Activated naive CD4-positive, alpha-beta T cell treated with anti-CD3 and anti-CD28 coated beads for 36 hours (primary cell): ENCODE measurements at places on chromosomes 13 and 19.
A peak's percentile ranks its signal among the peaks of the same experiment; 100 is the strongest.

DNA sequence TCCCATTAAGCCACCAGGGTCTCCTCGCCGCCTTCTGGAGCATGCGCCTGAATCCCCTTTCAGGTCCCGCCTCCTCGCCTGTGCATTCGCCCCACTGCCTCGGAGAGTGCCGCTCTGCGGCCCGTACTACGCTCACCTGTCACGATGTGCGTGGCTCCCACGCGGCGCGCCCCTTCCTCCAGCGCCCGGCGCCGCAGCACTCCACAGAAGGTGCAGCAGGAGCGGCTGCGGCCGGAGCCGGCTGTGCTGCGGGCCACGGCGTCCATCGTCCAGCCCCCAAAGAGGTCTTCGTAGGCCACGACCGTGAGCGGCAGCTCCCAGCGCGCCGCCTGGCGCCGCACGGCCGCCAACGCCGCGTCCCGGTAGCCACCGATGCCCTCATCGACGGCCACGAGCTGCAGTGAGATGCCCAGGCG lies 4.3 kb downstream of the CTU1 start:
- H3K27ac ChIP-seq, result no peak overlapping the region
- peaks cover 57% of the 10 kb centered on the region for H3K4me1 ChIP-seq
- H3K27me3 ChIP-seq, result no peaks in the 10 kb centered on the region
- no peak for DNase-seq
- H3K4me3 ChIP-seq, result no peak overlapping the region
- peaks cover 25% of the 10 kb centered on the region for H3K36me3 ChIP-seq

GRCh38 chr19:49387936-49388372 lies at the start of gene KASH5:
KASH5 (plus strand) TSS chr19:49388249; CDS start chr19:49390884, 2,635 bp downstream.
- H3K4me3 ChIP-seq, result peak within 1 kb of the TSS; percentile 68

GRCh38 chr13:97329331-97329730 lies 104.6 kb upstream of the RAP2A start:
- no peak overlapping the region for H3K27ac ChIP-seq
- peaks cover 3% of the 10 kb centered on the region for H3K4me1 ChIP-seq
- no peak overlapping the region for H3K4me3 ChIP-seq
- no peak for DNase-seq
- no peaks in the 10 kb centered on the region for H3K36me3 ChIP-seq
- H3K27me3 ChIP-seq, result no peaks in the 10 kb centered on the region

DNA sequence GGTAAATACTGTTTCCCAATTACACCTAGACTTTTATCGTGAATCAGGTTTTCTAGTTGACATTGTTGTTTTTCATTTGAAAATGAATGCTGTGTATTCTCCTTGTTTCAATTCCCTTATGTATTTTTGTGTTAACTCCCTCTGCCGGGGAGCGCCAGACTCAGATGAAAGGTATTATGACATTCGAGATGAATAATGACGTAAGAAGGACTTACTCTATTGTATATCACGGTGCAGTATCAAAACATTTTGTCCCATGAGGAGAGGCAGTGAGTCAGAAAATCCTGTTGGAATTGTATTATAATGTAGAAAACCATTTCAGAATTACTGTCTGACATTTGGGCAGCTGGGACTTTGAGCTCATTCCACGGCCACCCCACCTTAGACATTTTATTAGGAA lies 61.6 kb downstream of the LRCH1 start:
- H3K36me3 ChIP-seq, result no peaks in the 10 kb centered on the region
- DNase-seq, result no peak
- no peak overlapping the region for H3K4me3 ChIP-seq
- no peaks in the 10 kb centered on the region for H3K27me3 ChIP-seq

DNA sequence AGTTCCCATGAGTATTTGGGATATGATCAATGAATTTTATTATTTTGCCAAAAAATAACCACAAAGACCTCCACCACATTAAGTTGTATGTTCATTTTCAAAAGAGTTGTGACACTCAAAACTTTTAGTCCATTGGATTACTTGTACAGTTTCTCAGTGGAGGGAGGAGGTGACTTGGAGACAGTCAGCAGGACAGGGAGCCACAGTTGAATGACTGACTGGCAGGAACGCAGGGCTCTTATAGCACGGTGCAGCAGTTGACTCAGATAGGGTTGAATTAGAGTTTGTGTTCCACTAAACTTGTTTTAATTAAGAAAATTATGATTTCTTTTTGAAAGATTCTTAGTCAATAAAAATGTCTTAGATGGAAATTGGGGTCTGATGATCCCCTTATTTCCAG lies 42.5 kb downstream of the TNFRSF19 start:
- H3K27me3 ChIP-seq, result peaks cover 16% of the 10 kb centered on the region
- DNase-seq, result no peak
- no peaks in the 10 kb centered on the region for H3K36me3 ChIP-seq
- no peak overlapping the region for H3K27ac ChIP-seq
- H3K4me1 ChIP-seq, result peaks cover 9% of the 10 kb centered on the region

DNA sequence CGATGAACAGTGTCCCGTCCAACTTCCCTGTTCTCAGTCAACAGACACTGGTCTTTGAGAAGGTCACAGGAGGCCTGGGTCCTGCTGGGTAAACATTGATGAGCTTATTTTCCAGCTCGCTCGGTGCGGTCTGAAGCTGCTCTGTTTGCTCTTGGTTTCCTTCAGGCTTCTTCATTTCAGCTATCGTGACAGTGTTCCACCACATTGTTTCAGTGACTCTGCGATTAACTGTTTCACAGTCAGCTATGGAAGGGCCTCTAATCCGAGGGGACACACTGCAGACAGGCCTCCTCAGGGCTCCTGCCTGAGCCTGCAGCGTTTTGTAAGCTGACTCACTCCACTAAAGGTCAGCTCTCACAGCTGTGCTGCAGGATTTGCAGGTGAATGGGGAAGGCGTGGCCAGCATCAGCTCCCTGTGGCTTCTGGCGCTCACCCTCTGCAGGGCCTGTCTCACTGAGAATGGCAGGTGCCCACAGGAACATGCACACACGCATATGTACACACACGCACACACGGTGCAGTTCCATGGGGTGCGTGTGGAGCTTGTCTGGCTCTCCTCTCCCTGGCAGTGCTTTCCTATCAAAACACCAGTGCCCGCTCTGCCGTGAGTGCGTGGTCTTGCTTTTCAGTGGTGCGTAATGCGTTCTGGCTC lies 62.9 kb upstream of the MCF2L start:
- H3K36me3 ChIP-seq, result no peaks in the 10 kb centered on the region
- H3K4me1 ChIP-seq, result no peaks in the 10 kb centered on the region
- H3K4me3 ChIP-seq, result no peak overlapping the region
- no peak overlapping the region for H3K27ac ChIP-seq
- DNase-seq, result no peak
- peaks cover 2% of the 10 kb centered on the region for H3K27me3 ChIP-seq

DNA sequence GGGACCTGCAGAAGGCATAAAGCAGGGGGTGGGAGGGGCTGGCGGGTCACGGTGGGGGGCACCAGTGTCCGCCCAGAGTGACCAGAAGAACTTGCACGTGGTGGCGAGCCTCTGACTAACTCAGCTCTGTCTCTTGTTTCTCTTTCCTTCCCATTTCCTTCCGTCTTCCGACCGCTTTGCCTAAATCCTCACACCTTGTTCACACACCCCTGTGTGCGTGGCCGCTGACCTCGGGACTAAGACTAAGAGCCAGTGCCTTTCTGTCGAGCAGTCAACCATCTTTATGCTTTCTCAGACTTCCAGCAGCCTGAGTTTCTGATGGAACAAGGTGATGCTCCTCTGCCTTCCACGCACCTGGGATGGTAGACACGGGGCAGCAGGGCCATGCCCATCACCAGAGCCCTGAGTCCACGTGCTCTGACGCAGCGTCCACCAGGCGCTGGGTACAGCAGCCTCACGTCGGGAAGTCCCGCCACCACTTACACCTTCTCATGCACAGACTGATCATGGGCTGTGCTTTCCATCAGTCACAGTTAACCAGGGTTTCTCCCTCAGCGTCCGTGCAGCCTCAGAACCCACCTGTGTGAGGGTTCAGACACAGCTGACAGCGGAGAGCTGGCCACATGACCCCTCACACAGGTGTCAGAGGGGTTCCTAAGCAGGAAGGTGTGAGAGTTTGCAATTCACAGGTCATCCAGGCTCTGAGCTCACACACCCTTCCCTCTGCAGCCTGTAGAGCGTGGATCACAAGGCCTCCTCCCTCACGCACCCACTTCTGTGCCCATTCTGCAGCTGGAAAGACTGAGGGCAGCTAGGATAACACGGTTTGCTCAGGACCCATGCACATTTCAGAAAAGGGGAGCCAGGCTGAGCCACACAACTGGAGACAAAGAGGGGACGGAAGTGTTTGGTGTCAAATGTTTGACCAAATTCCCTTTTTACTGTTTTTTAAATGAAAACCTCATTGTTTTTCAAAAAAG lies 90.7 kb upstream of the MCF2L start:
- no peak overlapping the region for H3K27ac ChIP-seq
- H3K4me1 ChIP-seq, result peaks cover 8% of the 10 kb centered on the region
- no peak overlapping the region for H3K4me3 ChIP-seq
- no peak for DNase-seq

GRCh38 chr13:21009036-21009435 lies 52.4 kb downstream of the LATS2 start:
- no peaks in the 10 kb centered on the region for H3K36me3 ChIP-seq
- no peak for DNase-seq
- H3K4me3 ChIP-seq, result no peak overlapping the region
- H3K27ac ChIP-seq, result no peak overlapping the region
- peaks cover 3% of the 10 kb centered on the region for H3K4me1 ChIP-seq

DNA sequence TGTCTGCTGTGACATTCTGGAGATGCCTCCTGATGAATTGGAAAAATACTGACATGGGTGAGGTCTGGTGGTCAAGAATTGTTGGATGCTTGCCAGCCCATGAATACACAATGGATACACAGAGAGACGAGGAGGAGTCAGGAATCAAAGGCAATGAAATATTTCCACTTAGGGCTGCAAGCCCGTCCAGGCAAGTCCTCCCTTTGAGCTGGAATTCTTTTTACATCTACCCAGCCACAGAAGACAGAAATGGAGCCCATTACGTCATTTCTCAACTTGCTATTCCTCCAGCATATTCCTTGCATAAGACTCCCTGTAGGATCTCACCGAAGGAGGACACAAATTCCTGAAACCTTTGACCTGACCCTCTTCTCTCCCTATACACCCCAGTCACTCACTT lies 15.7 kb upstream of the IGFL4 start:
- no peaks in the 10 kb centered on the region for H3K4me1 ChIP-seq
- H3K4me3 ChIP-seq, result no peak overlapping the region
- H3K27ac ChIP-seq, result no peak overlapping the region
- peaks cover 38% of the 10 kb centered on the region for H3K27me3 ChIP-seq

DNA sequence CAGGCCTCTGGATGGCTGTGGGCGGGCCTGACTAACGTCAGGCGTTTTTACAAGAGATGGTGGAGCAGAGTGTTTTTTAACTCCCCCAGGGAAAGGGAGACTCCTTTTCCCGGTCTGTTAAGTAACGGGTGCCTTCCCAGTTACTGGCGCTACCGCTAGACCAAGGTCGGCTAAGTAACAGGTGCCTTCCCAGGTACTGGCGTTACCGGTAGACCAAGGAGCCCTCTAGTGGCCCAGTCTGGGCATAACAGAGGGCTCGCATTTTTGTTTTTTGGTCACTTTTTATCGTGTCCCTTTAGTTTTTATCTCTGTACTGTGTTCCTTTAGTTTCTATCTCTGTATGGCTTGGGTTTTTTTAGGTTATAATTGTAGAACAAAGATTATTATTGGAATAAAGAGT lies 10.0 kb downstream of the ZNF383 start:
- no peaks in the 10 kb centered on the region for H3K27me3 ChIP-seq
- peak; percentile 32 for DNase-seq
- no peak overlapping the region for H3K27ac ChIP-seq
- no peaks in the 10 kb centered on the region for H3K4me1 ChIP-seq
- H3K4me3 ChIP-seq, result no peak overlapping the region

- H3K27ac ChIP-seq, result no peak overlapping the region
- peak overlapping the region; percentile 21 for H3K4me3 ChIP-seq
- no peak for DNase-seq
- peaks cover 8% of the 10 kb centered on the region for H3K36me3 ChIP-seq
- peaks cover 17% of the 10 kb centered on the region for H3K4me1 ChIP-seq
These were observed 43.1 kb downstream of the ZNF611 start for GRCh38 chr19:52691737-52692136.

GRCh38 chr19:2719920-2720776 lies 1.0 kb downstream of the DIRAS1 start:
- H3K4me1 ChIP-seq, result peaks cover 3% of the 10 kb centered on the region
- peak; percentile 14 for DNase-seq
- H3K27me3 ChIP-seq, result peaks cover 29% of the 10 kb centered on the region
- peak overlapping the region; percentile 15 for H3K4me3 ChIP-seq
- no peak overlapping the region for H3K27ac ChIP-seq
- no peaks in the 10 kb centered on the region for H3K36me3 ChIP-seq

- no peaks in the 10 kb centered on the region for H3K27me3 ChIP-seq
- H3K36me3 ChIP-seq, result no peaks in the 10 kb centered on the region
- H3K4me3 ChIP-seq, result no peak overlapping the region
- H3K27ac ChIP-seq, result no peak overlapping the region
- H3K4me1 ChIP-seq, result no peaks in the 10 kb centered on the region
These were observed 1401.9 kb downstream of the SLITRK1 start for GRCh38 chr13:82480415-82480814.

GRCh38 chr19:43754253-43754502 lies 584 bp downstream of the SMG9 start:
- H3K4me3 ChIP-seq, result peak overlapping the region; percentile 99
- no peaks in the 10 kb centered on the region for H3K27me3 ChIP-seq
- DNase-seq, result peak; percentile 97
- peaks cover 50% of the 10 kb centered on the region for H3K36me3 ChIP-seq
- H3K27ac ChIP-seq, result peak overlapping the region; percentile 100

- H3K4me1 ChIP-seq, result peaks cover 18% of the 10 kb centered on the region
- DNase-seq, result no peak
- no peaks in the 10 kb centered on the region for H3K27me3 ChIP-seq
- H3K4me3 ChIP-seq, result no peak overlapping the region
These were observed 6.4 kb upstream of the BST2 start for GRCh38 chr19:17411801-17412200.

- no peaks in the 10 kb centered on the region for H3K27me3 ChIP-seq
- no peaks in the 10 kb centered on the region for H3K36me3 ChIP-seq
- H3K4me1 ChIP-seq, result no peaks in the 10 kb centered on the region
- no peak for DNase-seq
These were observed 2435.9 kb upstream of the PCDH20 start for GRCh38 chr13:63851526-63851925.

- H3K27ac ChIP-seq, result no peak overlapping the region
- no peaks in the 10 kb centered on the region for H3K4me1 ChIP-seq
- DNase-seq, result no peak
These were observed 212.5 kb downstream of the POSTN start for GRCh38 chr13:37385956-37386670.
